ENCODE measurements at places on chromosomes 2 and 18.

DNA sequence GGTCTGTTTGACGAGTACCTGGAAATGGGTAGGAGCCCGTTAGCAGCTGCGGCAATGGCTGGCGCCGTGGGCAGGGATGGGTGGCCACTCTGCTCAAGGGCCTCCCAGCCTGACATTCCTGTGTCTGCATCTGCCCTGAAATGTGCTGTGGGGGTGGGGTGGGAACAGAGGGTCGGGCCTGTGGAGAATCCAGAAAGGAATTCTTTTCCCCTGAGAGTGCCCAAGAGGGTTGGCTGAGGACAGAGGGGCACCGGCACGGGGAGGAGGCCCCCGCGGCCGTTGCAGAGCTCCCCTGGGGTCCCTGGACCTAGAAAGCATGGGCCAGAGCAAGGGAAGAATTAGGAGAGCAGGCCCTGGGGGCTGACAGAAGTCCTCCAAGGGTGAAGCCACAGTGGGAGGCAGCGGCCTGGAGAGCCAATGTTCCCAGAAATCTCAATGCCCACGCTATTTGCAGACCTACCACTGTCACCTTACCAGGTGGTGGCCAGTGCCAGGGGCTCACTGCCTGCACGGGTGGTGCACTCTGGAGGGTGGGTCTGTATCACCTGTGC lies 27.8 kb downstream of the ANO7 start:
- no peak for DNase-seq

DNA sequence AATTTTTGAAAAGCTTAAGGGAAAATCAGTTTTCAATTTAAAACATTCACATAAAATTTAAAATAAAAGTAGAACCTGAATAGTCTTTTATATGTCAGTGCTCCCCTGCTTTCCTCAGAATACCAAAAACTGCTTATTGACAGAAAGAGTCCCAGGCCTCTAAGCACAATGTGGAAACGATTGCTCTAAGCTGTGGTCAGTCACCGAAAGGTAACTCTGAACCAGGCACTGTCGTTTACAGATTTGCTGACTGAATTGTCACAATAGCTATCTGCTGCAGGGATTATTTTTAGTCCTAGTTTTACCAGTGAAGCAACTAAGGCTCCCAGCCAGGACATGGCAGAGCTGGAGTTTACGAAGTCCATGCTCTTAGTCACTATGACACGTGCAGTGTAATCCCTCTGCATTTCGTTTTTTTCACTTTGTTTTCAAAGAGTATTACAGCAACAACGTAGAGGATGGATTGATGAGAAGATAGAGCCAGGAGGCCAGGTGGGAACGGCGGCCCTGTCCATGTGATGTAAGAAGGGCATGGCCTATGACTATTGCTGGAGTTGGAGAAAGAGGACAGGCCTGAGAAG lies 28.1 kb upstream of the TMEM247 start:
- DNase-seq: peak; percentile 47

- DNase-seq: peak; percentile 33
Observed at GRCh38 chr2:178074123-178075005, 1.8 kb upstream of the PDE11A start.

DNA sequence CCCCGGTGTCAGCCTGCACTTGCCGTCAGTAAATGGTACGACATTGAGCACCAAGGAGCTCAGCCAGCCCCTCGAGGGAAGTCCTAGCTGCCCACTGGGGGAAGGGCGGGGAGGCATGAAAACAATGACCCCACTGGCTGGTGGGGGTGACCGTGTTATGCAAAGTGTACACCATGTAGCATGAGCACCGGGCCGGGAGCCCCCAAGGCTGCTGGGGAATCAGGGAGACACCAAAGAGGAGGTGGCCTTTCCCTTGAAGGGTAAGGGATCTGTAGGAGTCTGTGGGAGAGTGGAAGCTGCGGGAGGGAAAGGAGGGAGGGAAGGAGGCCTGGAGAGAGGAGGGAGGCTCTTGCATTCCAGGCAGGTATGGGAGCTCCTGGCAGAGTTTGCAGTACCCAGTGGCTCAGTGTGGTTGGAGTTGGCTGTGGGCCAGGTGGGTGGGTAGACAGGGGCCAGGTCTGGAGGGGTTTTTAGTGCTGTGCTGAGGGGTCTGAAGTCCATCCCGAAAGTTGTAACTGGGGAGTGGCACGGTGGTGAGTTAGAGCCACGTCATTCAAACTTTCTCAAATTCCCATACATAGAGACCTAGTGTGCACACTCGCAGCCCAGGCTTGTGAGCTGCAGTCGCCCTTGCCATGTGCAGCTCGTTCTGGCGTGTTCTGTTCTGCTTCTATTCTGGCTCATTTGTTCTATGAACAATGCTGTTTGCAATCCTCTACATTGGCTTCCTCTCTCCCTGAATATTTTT lies 22.4 kb downstream of the RRM2 start:
- peak; percentile 20 for DNase-seq

GRCh38 chr2:16584824-16585540 lies 80.7 kb downstream of the CYRIA start:
- no peak for DNase-seq

DNA sequence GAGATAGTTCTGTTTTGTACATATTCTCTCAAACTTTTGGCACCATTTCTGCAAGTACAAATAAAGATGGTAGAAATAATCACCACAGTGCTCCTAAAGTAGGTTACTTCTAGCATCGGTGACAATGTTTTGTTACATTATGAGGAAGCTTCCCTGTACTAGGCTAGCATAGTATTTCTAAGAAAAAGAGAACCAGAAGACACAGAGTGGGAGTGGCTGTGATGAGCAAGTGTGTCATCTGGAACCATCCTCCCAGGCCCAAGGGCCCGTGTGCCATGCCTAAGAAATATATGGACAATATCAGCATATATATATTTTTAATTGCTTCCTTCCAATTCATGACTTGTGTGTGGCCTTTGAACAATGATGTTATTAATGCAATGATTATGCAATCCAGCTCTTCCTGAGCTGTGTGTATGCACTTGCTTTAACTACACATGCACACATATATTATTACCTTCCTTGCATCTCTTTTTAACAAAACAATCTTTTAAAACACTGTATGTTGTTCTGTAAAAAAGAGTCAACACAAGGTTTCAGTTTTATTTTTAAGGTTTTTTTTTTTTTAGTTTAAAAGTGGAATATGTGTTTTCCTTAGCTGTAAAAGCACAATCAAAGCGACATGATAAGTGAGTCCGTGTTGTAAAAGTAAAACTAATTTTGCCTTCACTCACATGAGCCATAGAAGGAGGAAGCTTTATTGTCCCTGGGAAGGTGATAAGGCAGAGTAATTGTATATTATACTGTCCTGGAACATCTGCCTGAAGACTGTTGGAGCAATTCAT lies 303.9 kb downstream of the ZNF407 start:
- DNase-seq: no peak

GRCh38 chr18:8367217-8367988 lies 241.8 kb upstream of the RAB12 start:
- DNase-seq: no peak
